Fibroblast of skin of scalp (primary cell): ENCODE measurements at places on chromosomes 4 and X.

DNA sequence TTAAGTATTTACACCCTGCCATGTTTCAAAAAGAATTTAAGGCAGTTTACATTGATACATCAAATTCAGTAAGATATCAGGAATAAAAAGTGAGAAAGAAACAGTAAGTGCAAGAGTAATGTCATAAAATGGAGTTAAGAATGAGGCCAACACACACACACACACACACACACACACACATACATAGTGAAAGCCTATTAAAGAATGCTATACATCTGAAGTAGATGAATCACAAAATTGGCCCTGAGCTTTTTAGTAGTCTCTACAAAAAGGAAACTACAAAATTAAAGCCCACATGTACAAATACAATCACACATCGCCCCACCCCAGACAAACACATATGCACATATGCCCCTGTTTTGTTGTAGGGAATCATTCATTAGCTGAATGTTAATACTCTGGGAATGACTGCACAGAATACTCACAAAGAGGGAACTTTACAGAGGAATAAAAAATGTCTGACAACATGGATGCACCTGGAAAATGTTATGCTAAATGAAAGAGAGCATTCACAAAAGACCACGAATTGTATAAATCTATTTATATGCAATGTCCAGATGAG lies 428.8 kb downstream of the IL15 start:
- peak; percentile 51 for DNase-seq

DNA sequence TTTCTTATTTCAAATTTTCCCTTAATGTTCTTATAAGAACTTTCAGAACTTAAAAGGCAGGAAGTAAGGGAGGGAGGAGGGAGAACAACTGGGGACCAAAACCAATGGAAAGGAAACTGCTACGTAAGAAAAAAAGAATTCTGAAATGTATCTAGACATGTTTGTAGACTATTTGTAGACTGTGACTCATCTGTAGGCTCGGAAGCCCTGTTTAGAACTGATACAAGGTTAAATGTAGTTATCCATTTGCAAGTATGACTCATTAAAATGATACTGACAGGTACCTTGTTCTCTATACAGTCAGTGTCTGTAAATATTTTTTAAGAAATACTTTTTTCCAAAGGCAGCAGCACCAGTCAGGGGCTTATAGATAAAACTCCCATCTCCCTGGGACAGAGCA lies 202.0 kb downstream of the DHX15 start:
- peak; percentile 14 for DNase-seq

DNA sequence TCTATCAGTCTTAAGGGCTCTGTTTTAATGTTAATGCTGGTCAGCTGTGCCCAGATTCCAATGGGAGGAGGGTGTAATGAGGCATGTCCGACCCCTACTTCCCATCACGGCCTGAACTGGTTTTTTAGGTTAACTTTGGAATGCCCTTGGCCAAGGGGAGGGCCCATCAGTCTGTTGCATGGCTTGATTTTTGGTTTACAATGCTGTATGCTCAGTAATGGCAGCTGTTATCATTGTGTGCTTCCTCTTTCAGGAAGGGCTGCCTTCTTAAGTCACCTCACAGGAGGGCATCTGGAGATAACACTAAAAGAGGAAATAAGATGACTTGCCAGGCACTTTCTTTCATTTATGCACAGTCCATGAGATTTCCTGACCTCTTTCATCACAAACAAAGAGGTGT lies 36.3 kb downstream of the ATXN3L start:
- DNase-seq, result no peak

DNA sequence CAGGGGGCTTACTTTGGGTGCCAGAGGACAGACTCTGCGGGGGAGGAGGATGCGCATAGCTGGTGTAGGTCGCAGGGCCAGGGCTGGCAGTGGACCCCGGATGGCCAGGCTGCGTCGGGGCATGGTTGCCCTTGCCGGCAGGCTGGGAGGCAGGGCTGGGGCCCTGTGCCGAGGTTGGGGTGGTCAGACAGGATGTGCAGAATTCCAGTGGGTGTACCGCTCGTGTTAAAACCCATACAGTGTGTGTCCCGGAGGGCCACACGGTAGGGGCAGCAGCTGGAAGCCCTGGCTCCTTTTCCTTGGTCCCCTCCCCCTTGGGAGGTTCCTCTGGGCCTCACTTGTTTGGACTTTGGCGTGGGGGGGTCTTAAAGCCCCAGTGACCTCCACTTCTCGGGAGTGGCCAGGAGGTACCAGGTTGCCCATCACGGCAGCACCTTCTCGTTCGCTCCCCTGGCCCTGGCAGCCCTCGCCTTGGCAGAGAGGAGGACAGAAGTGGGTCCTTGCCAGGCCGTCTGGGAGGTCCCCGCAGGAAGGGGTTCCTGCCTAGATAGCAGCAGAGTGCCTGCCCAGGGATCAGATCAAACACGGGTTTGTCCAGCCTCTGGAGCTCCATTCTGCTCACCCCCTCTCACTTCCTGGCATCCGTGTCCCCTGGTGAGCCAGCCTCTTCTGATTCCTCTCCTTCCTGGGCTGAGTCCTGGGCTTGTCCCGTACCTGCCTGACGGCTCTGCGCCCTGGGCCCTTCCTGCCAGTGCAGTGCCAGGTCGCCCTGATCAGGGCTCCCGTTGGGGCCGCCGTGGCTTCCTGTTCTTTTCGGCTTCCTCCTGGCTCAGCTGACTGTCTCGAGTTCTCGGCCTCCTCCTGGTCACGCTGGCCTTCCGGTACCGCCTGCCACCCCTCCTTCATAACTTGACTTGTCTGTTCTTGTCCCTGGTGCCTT lies 56.7 kb upstream of the HGFAC start:
- no peak for DNase-seq

- DNase-seq, result no peak
These were observed 44.4 kb downstream of the FIP1L1 start for GRCh38 chr4:53421791-53422190.

- peak; percentile 48 for DNase-seq
These were observed 213.4 kb downstream of the MAML3 start for GRCh38 chr4:139940600-139940999.

GRCh38 chr4:6123541-6123940 lies 76.8 kb downstream of the JAKMIP1 start:
- DNase-seq, result no peak

GRCh38 chrX:132071254-132071653 lies 48.2 kb downstream of the STK26 start:
- peak; percentile 15 for DNase-seq

GRCh38 chr4:168059251-168059650 lies 33.1 kb upstream of the ANXA10 start:
- peak; percentile 70 for DNase-seq

GRCh38 chr4:157992038-157992705 lies 180.7 kb downstream of the GASK1B start:
- DNase-seq, result peak; percentile 66

DNA sequence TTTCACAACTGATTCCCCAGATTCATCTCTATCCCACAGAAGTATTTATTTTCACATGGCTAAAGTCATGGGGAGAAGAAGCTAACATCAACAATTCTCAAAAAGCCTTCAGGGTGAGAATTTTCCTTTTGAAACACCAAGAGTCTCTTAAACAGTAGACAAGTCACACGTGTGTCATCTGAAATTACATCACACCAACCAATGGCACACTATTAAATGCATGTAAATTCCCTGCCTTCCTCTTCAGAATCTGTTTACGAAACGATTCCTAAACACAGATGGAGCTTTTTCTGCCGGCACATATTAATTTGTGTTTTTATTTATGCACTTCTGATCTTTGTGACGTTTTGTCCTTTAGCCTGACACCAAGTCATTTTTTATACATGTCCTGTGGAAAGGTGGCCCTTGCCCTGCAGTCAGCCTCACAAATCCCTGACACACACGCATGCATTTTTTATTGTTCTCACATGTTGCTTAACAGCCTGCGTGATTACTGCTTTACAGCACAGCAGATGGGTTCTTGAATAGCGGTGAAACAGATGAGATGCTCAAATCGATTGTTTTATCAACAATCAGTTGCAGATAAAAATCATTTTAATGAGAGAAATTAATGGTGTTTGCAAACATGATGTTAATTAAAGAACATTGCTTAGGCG lies 735.9 kb upstream of the TENM3 start:
- peak; percentile 10 for DNase-seq

DNA sequence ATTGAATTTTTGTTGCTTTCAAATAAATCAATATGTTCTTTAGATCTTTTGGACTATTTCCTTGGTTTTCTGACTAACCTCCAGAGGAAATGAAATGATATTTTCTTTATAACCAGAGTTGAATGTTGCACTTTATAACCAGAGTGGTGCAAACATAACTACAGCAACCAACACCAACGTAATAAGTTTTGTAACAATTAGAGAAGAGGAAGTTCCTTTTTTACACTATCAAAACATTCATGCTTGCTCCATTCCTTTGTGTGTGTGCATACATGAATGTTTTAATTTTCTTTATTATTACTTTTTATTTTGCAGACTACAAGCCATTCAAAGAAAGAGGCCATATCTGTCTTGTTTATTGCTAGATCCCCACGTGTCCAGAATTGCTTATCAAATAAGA lies 193.0 kb upstream of the PPP3CA start:
- DNase-seq, result no peak

GRCh38 chr4:121784975-121785374 lies 16.1 kb upstream of the EXOSC9 start:
- peak; percentile 99 for DNase-seq

- no peak for DNase-seq
These were observed 482.3 kb downstream of the ANKRD50 start for GRCh38 chr4:124230268-124230667.

GRCh38 chr4:13285336-13285735 lies 198.8 kb downstream of the RAB28 start:
- no peak for DNase-seq

DNA sequence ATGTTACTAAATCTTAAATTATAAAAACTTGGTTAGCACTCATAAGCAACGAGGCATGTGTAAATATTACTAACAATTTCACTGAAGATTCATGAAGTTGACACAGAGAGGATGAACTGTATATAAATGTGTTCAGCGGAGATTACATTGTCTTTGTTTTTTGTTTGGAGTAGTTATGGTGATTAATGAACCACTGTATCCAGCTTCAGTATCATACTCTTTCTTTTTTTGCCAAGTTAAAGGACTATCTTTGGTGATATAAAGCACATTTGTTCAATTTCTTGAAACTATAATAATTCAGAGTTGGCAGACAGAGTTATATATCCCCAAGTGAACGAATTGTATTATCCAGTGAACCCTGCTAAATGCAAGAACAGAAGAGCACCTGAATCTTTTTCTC lies 497.6 kb downstream of the CCSER1 start:
- no peak for DNase-seq

- peak; percentile 24 for DNase-seq
These were observed at the start of gene ARAP2 for GRCh38 chr4:36244257-36245082. TSS of gene ARAP2 (minus strand) at chr4:36244514. CDS start at chr4:36229486, 15,028 bp downstream.

GRCh38 chrX:1027680-1028079 lies 184.8 kb downstream of the CRLF2 start:
- DNase-seq, result no peak

DNA sequence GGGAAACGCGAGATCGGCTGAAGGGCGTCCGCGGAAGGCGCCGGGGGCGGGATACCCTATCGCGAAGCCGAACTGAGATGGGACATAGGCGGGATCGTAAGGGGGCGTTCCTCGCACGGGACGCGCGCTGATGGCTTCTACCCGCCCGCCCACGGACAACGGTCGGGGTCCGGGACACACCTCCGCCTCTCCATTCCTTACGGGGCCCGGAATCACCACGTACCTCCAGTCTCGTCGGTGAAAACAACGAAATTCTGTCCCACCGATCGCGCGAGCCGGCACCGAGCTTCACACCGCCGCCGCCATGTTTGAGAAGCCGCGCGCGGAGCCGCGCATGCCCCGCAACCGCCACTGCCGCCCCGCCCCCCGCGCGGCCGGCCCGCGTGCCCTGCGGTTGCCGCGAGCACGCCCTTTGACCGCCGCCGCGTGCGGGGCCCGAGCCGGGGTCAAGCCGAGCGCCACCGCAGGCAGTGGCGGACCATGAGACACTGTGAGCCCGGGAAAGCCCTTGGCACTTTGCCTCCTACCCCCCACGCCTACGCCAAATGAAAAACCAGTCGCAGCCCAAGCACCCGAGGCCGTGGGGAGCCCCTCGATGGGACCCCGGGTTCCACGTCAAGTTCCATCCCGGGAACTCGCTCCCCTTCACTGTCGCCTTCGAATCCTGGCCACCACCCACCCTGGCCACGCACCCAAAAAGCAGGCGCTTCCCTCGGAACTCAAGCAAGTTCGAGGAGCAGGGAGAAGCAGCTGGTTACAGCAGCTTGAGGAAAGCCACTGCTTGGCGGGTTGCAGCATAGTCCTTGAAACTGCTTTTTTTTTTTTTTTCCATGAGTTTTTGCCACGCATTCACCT lies at the start of gene SCML2:
Gene SCML2, minus strand, starts transcription at position 320 of the 855 bp plus-strand sequence. CDS start 20,617 bp downstream, outside the sequence.
- DNase-seq, result peak; percentile 44

GRCh38 chr4:102760645-102761295 lies at the start of gene MANBA:
TSS of gene MANBA (minus strand) at chr4:102760968. CDS start at chr4:102760894, 74 bp downstream.
- DNase-seq, result peak; percentile 73

DNA sequence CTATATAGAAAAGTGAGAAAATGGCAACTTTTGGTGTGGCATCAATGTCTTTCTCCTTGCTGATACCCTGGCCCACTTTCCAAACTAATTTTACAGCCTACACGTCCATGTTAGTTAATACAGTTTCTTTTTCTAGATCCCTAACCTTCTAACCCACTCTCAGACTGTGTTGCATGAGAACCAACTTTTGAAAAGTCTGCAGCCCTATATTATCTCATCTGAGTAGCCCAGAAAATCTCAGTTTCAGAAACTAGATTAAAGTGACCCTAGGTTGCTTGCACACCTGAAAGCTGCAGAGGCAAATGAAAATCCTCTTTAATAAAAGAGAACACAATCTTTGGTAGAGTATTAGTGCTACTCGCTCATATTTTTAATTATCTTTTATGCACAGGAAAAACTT lies 371.6 kb upstream of the EMCN start:
- DNase-seq, result no peak

DNA sequence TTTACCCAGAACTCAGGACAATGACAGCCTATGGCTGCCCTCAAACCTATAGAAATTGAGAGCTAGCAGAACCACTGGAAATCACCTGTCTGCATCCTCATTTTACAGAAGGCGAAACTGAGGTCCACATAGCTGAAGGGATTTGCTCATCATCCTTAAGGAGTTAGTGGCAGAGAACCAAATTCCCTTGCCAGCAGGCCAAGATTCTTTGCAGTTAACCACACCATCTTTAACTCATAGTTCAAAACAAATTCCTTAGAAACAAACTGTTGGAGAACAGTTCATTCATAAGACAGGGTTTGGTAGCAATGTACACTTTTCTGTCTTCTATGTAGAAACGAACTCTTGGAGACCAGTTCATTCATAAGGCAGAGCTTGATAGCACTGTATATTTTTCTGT lies 37.9 kb upstream of the RAP2C start:
- DNase-seq, result peak; percentile 19

DNA sequence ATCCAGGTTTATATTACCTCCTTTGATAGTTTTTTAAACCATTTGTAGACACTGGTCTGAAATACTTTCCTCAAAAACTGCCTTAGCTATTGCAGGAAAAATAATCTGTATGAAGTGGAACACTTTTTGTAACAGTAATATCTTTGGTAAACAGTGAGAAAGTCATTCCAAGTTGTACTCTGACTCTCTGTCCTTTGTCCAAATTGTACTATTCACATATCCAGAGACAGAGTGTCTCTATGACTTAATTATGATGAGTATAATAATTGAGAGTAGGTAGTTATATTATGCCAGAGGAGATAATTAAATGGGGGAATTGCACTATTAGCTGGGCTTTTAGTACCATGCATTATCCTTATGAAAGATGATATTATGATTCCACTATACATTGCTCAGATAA lies 112.6 kb upstream of the LCORL start:
- no peak for DNase-seq
